Activated T-cell treated with anti-CD3 and anti-CD28 coated beads, Interleukin-2, amount 50 U/mL, for 72 hours (primary cell): ENCODE measurements at places on chromosomes 6 and 20. TPM values are rescaled to one million over a fixed set of nuclear protein-coding genes. Genes with fewer than 3 reads are reported as not detected.

DNA sequence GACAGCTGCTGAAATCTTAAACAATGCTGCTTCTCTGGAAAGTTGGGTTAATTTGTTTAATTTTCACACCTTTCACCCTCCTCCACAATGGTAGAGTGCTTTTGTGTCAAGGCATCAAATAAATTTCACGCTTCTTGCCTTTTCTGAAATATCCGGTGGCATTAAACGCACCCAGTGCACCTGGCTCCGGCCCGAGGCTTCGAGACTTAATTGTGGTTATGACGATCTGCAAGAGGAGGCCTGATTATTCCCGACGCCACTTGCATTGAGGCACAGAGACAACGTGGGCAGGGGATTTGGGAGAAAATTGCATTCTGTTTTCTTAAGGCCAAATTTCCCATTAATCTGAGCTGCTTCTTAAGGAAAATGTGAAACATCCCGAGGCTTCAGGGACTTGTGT, 152.2 kb downstream of the CDH4 start:
- H3K27me3 ChIP-seq = no peaks in the 10 kb centered on the region
- no peaks in the 10 kb centered on the region for H3K4me1 ChIP-seq
- no peak overlapping the region for H3K27ac ChIP-seq

GRCh38 chr6:20538131-20538662, 3.9 kb downstream of the CDKAL1 start:
- H3K4me1 ChIP-seq = peaks cover 66% of the 10 kb centered on the region
- DNase-seq = no peak
- peaks cover 19% of the 10 kb centered on the region for H3K36me3 ChIP-seq
- no peak overlapping the region for H3K4me3 ChIP-seq
- no peaks in the 10 kb centered on the region for H3K27me3 ChIP-seq

- DNase-seq = no peak
- no peak overlapping the region for H3K4me3 ChIP-seq
- H3K27ac ChIP-seq = no peak overlapping the region
- no peaks in the 10 kb centered on the region for H3K4me1 ChIP-seq
Observed at GRCh38 chr20:61457725-61458124, 205.7 kb downstream of the CDH4 start.

The LY6G6D gene
- total RNA-seq = not detected

DNA sequence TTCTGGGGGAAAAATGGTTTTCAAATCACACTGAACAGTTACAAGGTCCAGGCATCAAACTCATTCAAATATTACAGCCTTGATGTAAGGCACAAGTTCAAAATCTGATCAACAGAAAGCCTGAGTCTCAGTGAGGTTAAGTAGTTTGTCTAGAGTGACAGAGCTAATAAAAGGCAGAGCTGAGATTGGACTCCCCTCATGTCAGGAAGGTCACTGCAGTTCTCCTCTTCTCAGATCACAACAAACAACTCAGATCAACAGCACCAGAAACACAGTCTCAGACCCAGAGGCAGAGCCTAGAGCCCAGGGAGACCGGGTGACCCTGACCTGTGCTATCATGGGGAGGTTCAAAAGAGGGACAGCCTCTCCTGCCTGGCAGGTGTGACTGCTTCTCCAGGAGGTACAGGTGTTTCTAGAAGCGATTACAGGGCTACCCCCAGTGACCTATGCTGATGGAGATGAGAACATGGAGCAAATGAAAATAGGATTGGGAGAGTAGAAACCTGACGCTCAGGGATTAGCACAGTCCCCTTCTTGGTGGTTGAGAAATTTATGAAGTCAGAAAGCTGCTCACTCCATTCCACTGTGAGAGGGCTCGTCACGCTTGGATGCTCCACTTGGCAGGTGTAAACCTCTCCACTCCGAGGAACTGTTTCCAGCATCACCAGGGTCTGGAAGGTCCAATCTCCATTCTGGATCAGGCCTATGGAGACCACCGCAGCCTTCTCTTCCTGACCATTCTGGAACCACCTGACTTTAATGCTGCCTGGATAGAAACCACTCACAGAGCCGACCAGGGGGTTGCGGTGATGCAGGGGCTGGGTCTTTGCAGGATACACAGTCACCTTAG, 24.3 kb upstream of the HLA-DRB5 start:
- no peaks in the 10 kb centered on the region for H3K4me1 ChIP-seq
- H3K36me3 ChIP-seq = no peaks in the 10 kb centered on the region
- no peak overlapping the region for H3K4me3 ChIP-seq
- no peak overlapping the region for H3K27ac ChIP-seq
- H3K27me3 ChIP-seq = peaks cover 16% of the 10 kb centered on the region

The IL17F gene
- 12.3 TPM for total RNA-seq

- no peak for DNase-seq
- no peak overlapping the region for H3K4me3 ChIP-seq
- no peaks in the 10 kb centered on the region for H3K27me3 ChIP-seq
- peaks cover 39% of the 10 kb centered on the region for H3K4me1 ChIP-seq
- no peak overlapping the region for H3K27ac ChIP-seq
Observed at GRCh38 chr6:37928217-37928616, 108.7 kb downstream of the ZFAND3 start.

- H3K4me3 ChIP-seq = no peak overlapping the region
- no peaks in the 10 kb centered on the region for H3K27me3 ChIP-seq
- peaks cover 90% of the 10 kb centered on the region for H3K4me1 ChIP-seq
- DNase-seq = no peak
- no peak overlapping the region for H3K27ac ChIP-seq
- peaks cover 3% of the 10 kb centered on the region for H3K36me3 ChIP-seq
Observed at GRCh38 chr6:149080511-149080910, 237.0 kb upstream of the TAB2 start.

- H3K27me3 ChIP-seq = no peaks in the 10 kb centered on the region
- no peak overlapping the region for H3K27ac ChIP-seq
- H3K4me3 ChIP-seq = no peak overlapping the region
- H3K36me3 ChIP-seq = peaks cover 4% of the 10 kb centered on the region
Observed at GRCh38 chr20:24998631-24999445, 6.3 kb upstream of the APMAP start.

The SLC12A5 gene
- total RNA-seq = 1.2 TPM
